CD4-positive, alpha-beta T cell treated with Interleukin-10 for 1 hour (primary cell): ENCODE measurements at places on chromosomes 3 and 15.

GRCh38 chr3:64983583-64984359, 296.0 kb upstream of the ADAMTS9 start:
- no peak for DNase-seq

- no peak for DNase-seq
Measured at GRCh38 chr15:74870436-74871215, 2.5 kb downstream of the SCAMP2 start.

DNA sequence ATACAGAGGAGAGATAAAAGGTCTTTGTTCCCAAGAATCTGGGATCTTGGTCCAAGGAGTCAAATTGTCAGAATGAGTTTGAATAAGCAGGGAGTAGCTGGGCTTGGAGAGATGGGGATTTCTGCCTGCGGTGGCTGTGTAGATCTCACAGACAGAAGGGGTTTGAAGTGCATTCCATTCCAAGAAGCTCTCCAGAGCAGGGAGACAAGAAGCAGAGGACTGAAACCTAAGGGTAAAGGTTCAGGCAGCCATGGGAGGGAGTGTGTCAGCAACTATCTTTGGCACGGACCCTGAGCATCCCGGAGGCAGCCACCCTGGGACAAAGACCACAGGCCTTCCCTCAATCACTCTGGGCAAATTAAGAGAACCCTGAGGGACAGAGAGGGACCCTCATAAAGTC, 422.3 kb upstream of the WNT5A start:
- no peak for DNase-seq

DNA sequence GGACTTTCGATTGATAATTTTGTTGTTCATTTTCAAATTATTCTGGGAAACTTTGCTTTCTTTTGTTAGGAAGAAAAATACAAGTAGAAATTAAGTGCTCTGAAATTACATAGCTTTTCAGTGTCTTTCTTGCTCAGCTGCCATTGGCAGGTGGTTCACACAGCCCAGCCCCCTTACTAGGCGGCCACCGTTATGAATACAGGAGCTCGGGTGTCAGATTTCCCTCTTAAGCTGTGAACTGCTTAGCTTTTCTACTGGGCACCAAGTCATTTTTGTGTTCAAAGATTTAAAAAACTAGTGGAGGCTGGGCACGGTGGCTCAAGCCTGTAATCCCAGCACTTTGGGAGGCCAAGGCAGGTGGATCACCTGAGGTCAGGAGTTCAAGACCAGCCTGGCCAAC, 55.2 kb downstream of the HMG20A start:
- no peak for DNase-seq

GRCh38 chr3:181712226-181712552, 464 bp downstream of the SOX2 start:
- DNase-seq = no peak

GRCh38 chr3:10268930-10269329, 20.7 kb downstream of the TATDN2 start:
- no peak for DNase-seq

GRCh38 chr3:50192689-50193141, 1.3 kb downstream of the GNAT1 start:
- peak; percentile 87 for DNase-seq

DNA sequence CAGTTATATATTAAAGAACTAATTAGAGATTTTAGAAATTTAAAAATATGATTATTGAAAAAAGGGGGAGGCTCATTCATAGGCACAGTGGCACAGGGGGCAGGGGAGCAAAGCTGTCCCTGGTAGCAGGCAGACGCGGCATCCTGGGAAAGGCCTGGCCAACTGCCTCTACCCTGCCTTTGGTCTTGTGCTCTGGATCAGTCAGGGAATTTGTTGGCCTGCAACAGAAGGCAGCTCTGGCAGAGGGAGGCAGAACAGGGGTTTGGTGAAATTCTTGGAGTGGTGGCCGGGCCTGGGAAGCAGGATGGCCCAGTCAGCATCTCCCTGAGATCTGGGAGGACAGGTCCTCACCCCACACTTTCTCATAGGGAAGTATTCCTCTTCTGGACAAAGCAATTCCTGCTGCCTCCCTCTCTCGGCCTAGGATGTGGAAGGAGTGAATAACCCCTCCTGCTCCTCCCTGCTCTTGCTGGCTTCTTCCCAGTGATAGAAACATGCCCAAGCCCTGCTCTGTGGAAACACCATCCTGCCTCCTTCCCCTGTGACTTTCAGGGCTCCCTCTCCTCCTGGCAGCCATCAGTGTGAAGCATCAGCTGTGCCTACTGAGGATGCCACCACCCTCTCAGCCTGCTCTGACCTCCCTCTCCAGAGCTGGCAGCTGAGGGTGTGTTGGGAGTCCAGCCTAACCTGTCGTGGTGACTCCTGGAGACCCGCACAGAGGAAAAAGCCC, 26.9 kb downstream of the PRR20G start:
- no peak for DNase-seq

DNA sequence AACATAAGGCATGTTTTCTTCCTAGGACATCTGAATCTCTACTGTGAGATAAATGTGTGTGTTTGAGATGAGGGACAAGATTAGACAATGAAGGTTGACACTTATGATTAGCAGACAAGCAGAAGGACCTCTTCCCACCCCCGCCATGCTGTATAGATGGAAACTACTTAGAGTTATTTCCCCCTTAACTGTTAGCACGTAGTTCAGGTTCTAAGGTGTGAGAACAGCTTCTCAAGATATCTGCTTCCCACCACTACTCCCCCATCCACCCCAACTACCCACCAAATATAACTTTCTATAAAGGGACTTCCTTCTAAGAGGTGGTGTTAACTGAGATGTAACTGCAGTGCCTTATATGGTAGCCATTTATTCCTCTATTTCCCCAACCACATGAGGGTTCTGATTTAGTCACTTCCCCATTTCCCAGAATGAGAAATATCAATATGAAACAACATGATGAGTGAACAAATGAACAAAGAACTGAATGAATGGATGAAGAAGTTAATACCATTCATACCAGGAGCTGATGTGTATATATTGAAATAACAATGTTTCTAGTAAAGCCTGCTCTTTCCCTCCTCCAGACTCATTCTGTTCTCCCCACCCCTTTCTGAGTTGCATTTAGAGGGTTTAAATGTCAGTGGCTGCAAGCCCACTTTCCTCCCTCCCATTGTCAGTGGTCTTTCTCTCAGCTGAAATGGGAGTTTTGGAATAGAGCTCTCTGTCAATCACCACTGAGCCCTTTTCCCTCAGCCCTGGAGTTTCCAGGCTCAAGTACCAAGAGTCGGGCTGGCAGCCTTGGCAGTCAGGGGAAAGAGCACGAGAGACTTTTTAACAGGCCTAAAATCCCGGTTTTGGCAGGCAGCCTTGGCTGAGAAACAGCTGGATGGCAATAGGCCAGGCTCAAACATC, 7.7 kb upstream of the RFTN1 start:
- DNase-seq = no peak

GRCh38 chr15:82568986-82569385, 28.7 kb upstream of the RPS17 start:
- no peak for DNase-seq

- DNase-seq = no peak
Measured at GRCh38 chr3:138254216-138254615, 67.1 kb downstream of the ARMC8 start.

GRCh38 chr3:186609247-186609868, 3.5 kb upstream of the AHSG start:
- DNase-seq = no peak

DNA sequence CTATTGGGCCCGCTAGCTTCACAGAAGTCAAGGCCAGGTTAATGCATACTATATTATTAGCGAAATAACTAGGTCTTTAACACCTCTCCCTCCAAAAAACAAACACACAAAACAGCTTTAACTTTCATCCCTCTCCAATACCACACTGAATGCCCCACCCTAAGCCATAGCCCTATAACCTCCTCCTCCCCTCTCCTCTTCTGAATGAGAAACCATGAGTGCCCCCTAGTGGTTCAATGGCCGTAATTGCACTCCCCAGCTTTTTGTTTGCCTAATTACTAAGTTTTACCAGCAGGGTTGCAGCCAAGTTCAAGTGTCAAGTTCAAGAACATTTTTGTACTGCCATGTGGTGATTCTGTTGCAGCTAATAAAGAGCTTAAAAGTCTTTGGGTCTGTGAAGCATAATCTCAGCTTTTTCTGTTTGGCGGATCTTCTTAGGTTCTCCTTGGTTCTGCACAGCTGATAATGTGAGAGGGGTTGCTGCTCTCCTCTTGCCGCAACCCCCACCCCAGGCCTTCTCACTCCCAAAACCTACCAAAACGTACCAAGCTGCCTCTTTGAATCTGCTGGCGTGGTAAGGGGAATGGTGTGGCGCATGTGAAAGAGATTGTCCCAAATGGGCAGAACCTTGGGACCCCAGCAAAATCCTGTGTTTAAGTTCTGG, 57.9 kb downstream of the RPL22L1 start:
- DNase-seq = peak; percentile 79

GRCh38 chr3:42179110-42179725, 86.8 kb downstream of the CCK start:
- no peak for DNase-seq

GRCh38 chr15:47718497-47719437, 1.5 kb downstream of the SEMA6D start:
- DNase-seq = no peak

- DNase-seq = no peak
Measured at GRCh38 chr3:38017445-38018295, 11.8 kb downstream of the PLCD1 start.

DNA sequence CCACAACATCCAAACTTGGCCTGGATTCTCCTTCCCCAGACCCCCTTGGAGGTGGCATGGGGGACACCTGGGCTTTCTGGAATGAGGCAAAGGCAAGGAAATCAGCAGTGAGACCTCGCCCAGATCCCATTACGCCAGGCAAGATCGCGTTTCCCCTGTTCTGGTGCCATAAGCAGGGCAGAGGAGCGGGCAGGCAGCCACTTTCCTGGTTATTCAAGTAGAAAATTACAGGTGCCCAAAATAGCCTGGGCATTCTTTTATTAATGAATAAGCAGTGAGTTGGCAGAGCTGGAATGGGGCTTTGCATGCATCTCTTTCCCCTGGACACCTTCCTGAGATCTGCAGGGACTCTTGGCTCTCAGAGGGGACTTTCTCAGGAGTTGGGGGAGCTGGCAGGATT, 31.5 kb upstream of the FAM107A start:
- no peak for DNase-seq

- DNase-seq = no peak
Measured at GRCh38 chr3:112744825-112745566, 101.7 kb downstream of the CD200R1L start.

GRCh38 chr15:52112203-52112750, 298 bp downstream of the BCL2L10 start:
- peak; percentile 40 for DNase-seq

DNA sequence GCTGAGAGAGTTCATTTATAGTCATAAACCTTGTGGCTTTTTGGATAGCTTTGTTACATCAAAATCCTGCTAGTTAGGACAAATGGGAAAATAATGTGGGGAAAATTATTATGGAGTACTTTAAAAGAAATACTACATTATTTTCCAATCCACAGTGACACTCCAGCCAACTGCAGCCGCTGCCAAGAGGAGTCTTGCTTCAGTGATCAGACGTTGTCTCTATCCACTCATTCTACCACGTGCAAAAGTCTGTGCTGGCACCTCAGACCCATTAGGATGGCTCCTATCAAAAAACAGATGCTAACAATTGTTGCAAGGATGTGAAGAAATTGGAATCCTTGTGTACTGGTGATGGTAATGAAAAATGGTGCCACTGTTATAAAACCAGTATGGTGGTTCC, 128.6 kb upstream of the IQSEC1 start:
- no peak for DNase-seq

DNA sequence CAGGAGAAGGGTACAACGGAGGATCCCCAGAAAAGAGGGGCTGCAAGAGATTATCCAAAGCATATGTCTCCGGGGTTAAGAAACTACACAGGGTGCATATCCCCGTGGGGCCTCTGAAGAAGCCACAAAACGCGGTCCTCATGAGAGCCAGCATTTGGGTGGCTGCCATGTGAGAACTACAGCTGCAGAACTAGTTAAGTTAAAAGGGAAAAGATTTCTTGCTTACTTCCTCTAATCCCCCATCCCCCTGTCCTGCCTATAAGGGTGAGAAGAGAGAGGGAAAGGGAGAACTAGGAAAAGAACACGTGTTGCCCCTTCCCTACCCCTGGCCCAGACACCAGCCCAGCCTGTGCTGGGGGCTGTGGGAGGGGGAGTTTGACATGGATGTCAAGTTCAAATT, 70.4 kb upstream of the PCSK6 start:
- DNase-seq = no peak

GRCh38 chr15:84598250-84598649, 2.6 kb upstream of the ZSCAN2 start:
- DNase-seq = peak; percentile 68

- DNase-seq = no peak
Measured at GRCh38 chr3:159877924-159878323, 110.7 kb upstream of the IL12A start.

- no peak for DNase-seq
Measured at GRCh38 chr15:68389936-68390817, 41.8 kb downstream of the ITGA11 start.

GRCh38 chr3:78569804-78570203, 1198.0 kb downstream of the ROBO1 start:
- DNase-seq = no peak

GRCh38 chr3:160402221-160403027, 3.0 kb downstream of the SMC4 start:
- DNase-seq = no peak

- DNase-seq = no peak
Measured at GRCh38 chr3:16888356-16888755, 3.6 kb downstream of the PLCL2 start.

- DNase-seq = no peak
Measured at GRCh38 chr3:139289860-139290524, 53.8 kb upstream of the MRPS22 start.

DNA sequence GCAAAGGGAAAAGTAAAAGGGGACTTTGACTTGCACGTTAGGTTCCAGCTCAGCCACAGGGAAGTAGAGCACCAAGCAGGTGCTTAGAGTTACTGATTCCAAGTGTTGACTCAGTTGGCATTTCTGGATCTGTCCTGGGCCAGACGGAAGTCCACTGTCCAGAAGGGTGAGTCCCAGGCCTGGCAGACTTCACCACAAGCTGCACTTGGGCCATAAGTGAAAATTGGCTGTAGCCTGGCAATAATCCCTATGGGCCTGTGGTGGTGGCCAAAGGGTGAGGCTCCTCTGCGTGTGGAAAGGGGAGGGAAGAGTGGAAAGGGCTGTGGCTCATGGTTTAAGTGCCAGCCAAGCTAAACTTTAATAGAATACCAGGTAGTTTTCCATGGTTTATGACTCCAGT, 121.5 kb downstream of the DTWD1 start:
- DNase-seq = no peak

GRCh38 chr3:141150081-141150830, 81.4 kb upstream of the PXYLP1 start:
- no peak for DNase-seq

- DNase-seq = no peak
Measured at GRCh38 chr3:45890405-45890804, 4.1 kb downstream of the CCR9 start.

DNA sequence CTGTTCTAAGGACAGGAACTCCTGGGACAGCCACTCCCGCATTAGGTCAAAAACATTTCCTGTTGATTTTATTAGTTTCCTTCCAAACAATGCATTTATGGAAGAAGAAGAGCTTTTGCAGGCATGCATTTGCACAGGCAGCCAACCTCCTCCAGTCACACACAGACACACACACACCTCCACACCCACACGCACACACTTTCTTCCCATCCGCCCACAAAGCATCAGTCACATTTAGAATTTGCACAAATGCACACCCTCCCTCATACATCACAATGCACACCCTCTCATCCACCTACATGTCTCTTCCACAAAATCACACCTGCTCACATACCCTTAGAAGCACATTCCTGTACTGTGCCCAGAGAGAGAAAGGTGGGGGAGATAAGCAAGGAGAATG, 4.1 kb upstream of the TYRO3 start:
- DNase-seq = no peak

GRCh38 chr3:64048631-64049061, 25.4 kb upstream of the PSMD6 start:
- DNase-seq = no peak
